ENCODE measurements at places on chromosomes 5 and 9. TPM values are rescaled to one million over a fixed set of nuclear protein-coding genes. Genes with fewer than 3 reads are reported as not detected.

Gene PCDHA8
- total RNA-seq: not detected

Gene MYORG
- 21.3 TPM for total RNA-seq

Gene NIM1K
- not detected for total RNA-seq

Gene HTR1A
- total RNA-seq: not detected

Gene BSPRY
- not detected for total RNA-seq

Gene NACC2
- total RNA-seq: 25.1 TPM

Gene SAXO1
- 1.9 TPM for total RNA-seq

Gene LCN15
- not detected for total RNA-seq

Gene LHX2
- total RNA-seq: not detected

Gene CEL
- total RNA-seq: 2.0 TPM

Gene KLHL3
- 4.3 TPM for total RNA-seq

Gene FAM13B
- 7.8 TPM for total RNA-seq

Gene SETX
- total RNA-seq: 20.7 TPM

Gene GPX3
- 447 TPM for total RNA-seq

Gene EGFLAM
- 53.8 TPM for total RNA-seq

Gene P4HA2
- total RNA-seq: 19.3 TPM

Gene AGXT2
- not detected for total RNA-seq
